Esophagus squamous epithelium (tissue), 5 donors: ENCODE measurements at places on chromosomes 6 and 20. TPM values are rescaled to one million over a fixed set of nuclear protein-coding genes. Genes with fewer than 3 reads are reported as not detected.

The CYP21A2 gene
- not detected for total RNA-seq

The RBBP9 gene
- 6.6 TPM for total RNA-seq

The PNLDC1 gene
- total RNA-seq = not detected

The RAMACL gene
- total RNA-seq = 1.4 TPM

- H3K4me3 ChIP-seq = no peak overlapping the region
- H3K27ac ChIP-seq = no peak overlapping the region
- DNase-seq = no peak
- no peaks in the 10 kb centered on the region for H3K4me1 ChIP-seq
- no peaks in the 10 kb centered on the region for H3K36me3 ChIP-seq
Observed at GRCh38 chr6:32413427-32414047, 6.6 kb upstream of the BTNL2 start.

DNA sequence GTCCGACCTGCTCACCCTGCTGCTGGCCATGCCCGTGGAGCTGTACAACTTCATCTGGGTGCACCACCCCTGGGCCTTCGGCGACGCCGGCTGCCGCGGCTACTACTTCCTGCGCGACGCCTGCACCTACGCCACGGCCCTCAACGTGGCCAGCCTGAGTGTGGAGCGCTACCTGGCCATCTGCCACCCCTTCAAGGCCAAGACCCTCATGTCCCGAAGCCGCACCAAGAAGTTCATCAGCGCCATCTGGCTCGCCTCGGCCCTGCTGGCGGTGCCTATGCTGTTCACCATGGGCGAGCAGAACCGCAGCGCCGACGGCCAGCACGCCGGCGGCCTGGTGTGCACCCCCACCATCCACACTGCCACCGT, 885 bp downstream of the NTSR1 start:
- peak overlapping the region; percentile 48 for H3K4me3 ChIP-seq
- peaks cover 34% of the 10 kb centered on the region for H3K4me1 ChIP-seq
- peaks cover 20% of the 10 kb centered on the region for H3K27me3 ChIP-seq

DNA sequence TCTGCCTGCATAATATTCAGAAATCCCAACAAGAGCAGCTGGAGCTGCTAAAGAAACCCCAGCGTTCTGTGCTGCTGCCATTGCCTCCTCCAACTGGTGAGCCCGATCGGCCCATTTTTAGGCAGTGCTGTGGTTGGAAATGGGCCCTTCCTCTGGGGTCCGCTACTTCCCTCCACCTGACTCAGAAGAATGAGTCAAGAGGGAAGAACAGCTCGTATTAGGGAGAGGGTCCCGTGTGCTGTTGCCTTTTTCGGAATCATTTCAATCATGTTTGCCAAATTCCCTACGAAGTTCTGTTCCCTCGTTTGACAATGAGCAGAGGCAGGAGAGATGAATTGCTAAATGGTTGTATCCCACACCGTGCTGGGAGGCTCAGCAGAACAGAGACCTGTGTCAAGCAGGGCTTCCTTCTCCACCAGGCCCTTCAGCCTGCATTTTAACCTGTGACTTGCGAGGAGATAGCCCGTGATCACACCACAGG, 38.4 kb downstream of the THBS2 start:
- H3K27me3 ChIP-seq = no peaks in the 10 kb centered on the region
- no peak for DNase-seq
- peaks cover 24% of the 10 kb centered on the region for H3K4me1 ChIP-seq
- H3K4me3 ChIP-seq = no peak overlapping the region

GRCh38 chr20:50546729-50547314, 36.6 kb downstream of the PTPN1 start:
- H3K36me3 ChIP-seq = no peaks in the 10 kb centered on the region
- no peak overlapping the region for H3K27ac ChIP-seq
- DNase-seq = no peak
- H3K4me1 ChIP-seq = peaks cover 7% of the 10 kb centered on the region

DNA sequence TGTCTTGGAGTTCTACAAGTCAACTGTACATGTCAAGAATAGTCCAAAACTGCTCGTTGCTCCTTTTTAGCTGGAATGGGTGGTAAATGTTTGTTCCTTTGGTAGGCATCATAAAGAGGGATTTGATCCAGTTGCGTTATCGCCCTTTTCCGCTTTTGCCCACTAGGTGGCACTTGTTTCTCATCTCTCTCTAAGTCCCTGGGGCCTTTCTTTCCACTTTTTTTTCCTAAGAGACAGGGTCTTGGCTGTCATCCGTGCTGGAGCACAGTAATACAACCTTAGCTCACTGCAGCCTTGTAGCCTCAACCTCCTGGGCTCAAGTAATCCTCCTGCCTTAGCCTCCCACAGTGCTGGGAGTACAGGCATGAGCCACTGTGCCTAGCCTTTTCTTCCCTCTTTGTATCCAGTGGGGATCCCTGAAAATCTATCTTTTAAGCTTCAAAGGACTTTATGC, 20.7 kb downstream of the GTPBP2 start:
- H3K36me3 ChIP-seq = peaks cover 79% of the 10 kb centered on the region
- no peaks in the 10 kb centered on the region for H3K4me1 ChIP-seq
- H3K27ac ChIP-seq = no peak overlapping the region
- no peak for DNase-seq
- no peak overlapping the region for H3K4me3 ChIP-seq
- H3K27me3 ChIP-seq = no peaks in the 10 kb centered on the region

DNA sequence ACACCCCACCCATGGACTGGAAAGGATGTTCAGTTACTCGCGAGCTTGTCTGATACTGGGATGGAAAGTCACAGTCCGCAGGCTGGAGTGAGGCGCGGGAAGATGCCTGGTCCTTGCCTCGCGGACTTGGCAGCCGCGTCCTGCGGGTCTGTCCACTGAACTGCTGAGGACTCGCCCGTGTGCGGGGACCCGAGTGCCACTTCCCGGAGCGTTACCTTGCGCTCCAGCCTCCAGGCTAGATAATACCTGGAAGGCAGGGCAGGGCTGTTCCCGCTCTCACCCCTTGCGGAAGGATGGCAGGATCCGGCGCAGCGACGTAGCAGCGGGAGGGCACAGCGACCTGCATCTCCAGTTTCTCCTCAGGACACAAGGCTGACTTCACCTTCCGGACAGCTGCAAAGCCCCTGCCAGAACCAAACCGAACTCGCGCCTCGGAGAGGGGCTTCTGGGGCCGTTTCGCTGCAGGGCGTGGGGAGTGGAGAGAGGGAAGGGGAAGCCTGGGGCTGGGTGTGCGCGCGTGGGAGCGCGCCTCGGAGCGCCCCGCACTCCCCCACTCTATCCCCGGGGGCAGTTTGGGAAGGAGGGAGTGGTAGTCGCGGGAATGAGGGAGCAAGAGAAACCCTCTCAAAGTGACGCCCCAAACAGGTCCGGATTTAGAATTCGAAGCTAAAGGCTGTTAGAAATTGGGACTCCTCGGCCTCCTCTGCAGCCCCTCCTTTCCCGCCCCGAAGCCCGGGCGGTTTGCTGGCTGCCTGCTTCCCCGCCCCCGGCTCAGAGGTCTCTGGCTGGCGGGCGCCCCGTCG, at the start of gene KCNQ5:
Gene KCNQ5 (plus strand): TSS at position 774 of the 803 bp plus-strand sequence.
- no peak for DNase-seq
- H3K27ac ChIP-seq = no peak within 1 kb of the TSS
- H3K27me3 ChIP-seq = peaks cover 78% of the 10 kb centered on the region
- H3K4me1 ChIP-seq = peaks cover 46% of the 10 kb centered on the region
- H3K36me3 ChIP-seq = no peaks in the 10 kb centered on the region

- no peak for DNase-seq
- no peaks in the 10 kb centered on the region for H3K4me1 ChIP-seq
- no peak overlapping the region for H3K4me3 ChIP-seq
- H3K27ac ChIP-seq = no peak overlapping the region
- H3K36me3 ChIP-seq = peaks cover 13% of the 10 kb centered on the region
- no peaks in the 10 kb centered on the region for H3K27me3 ChIP-seq
Observed at GRCh38 chr6:148472171-148473105, 129.8 kb downstream of the SASH1 start.

DNA sequence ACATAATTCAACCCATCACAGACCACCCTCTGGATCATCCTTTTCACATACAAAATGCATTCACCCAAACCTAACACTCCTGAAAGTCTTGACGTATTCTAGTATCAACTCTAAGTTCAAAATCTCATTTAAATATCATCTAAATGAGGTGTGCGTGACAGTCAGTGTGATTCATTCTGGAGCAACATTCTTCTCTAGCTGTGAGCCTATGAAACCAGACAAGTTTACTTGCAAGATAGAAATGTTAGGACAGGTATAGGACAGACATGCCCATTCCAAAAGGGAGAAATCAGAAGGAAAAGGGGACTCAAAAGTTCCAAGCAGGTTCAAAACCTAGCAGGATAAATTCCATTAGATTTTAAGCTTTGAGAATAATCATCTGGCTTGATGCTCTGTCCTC, 329.7 kb downstream of the CD83 start:
- H3K27ac ChIP-seq = no peak overlapping the region
- no peak overlapping the region for H3K4me3 ChIP-seq
- H3K27me3 ChIP-seq = no peaks in the 10 kb centered on the region
- DNase-seq = no peak
- H3K36me3 ChIP-seq = no peaks in the 10 kb centered on the region

GRCh38 chr6:138377844-138378243, at the start of gene SMIM28:
Gene SMIM28, plus strand, starts transcription at chr6:138377905. Its CDS starts 168 bp downstream, at chr6:138378073.
- no peak within 1 kb of the TSS for H3K27ac ChIP-seq
- no peak within 1 kb of the TSS for H3K4me3 ChIP-seq
- H3K4me1 ChIP-seq = no peaks in the 10 kb centered on the region
- no peaks in the 10 kb centered on the region for H3K27me3 ChIP-seq
- H3K36me3 ChIP-seq = no peaks in the 10 kb centered on the region
- no peak for DNase-seq

- no peaks in the 10 kb centered on the region for H3K27me3 ChIP-seq
- no peaks in the 10 kb centered on the region for H3K36me3 ChIP-seq
- H3K4me3 ChIP-seq = no peak overlapping the region
- no peaks in the 10 kb centered on the region for H3K4me1 ChIP-seq
- DNase-seq = no peak
- H3K27ac ChIP-seq = no peak overlapping the region
Observed at GRCh38 chr6:143003676-143004075, 57.0 kb upstream of the AIG1 start.

- H3K27me3 ChIP-seq = no peaks in the 10 kb centered on the region
- H3K4me3 ChIP-seq = no peak overlapping the region
- no peaks in the 10 kb centered on the region for H3K36me3 ChIP-seq
- peaks cover 44% of the 10 kb centered on the region for H3K4me1 ChIP-seq
Observed at GRCh38 chr6:169862892-169863525, 111.6 kb downstream of the ERMARD start.

- H3K36me3 ChIP-seq = no peaks in the 10 kb centered on the region
- H3K27me3 ChIP-seq = no peaks in the 10 kb centered on the region
- H3K27ac ChIP-seq = no peak overlapping the region
- no peak overlapping the region for H3K4me3 ChIP-seq
Observed at GRCh38 chr20:4283016-4283415, 267.7 kb upstream of the RNF24 start.

DNA sequence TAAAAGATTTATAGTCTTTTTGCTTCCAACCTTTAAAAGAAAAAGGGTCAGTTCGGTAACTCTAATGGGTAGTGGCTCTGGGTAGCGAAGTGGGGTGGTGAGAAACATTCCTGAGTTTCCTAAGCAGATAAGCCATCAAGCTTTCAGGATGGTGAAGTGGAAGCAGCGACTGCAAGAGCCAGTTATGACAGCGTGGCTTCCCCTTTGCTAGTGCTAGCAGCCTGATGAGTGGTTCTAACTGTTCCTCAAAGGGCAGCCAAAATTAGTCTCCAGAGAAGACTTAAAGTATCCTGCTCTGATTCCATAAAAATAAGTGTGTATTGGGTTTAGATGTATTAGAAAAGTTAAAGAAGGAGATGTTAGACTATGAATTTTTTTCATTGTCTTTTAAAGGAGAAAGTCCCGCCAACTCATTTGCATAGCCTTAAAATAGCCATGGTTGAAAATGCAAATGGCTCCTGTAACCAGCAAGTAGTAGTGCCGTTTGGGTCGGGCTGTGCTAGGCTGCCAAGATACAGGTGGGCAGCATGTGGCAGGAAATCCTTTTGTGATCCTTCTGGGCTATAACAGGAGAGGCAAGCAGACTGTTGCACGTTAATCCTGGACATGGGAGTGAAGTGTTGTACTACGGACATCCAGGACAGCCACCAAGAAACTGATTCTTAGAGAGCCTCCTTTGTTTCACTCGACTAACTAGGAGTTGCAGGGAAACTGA, 18.0 kb downstream of the ELOVL2 start:
- DNase-seq = no peak
- H3K36me3 ChIP-seq = no peaks in the 10 kb centered on the region
- H3K4me1 ChIP-seq = no peaks in the 10 kb centered on the region
- no peak overlapping the region for H3K27ac ChIP-seq
- H3K27me3 ChIP-seq = no peaks in the 10 kb centered on the region
